Ascending aorta (tissue), 2 donors: ENCODE measurements at places on chromosomes 2 and 18.

DNA sequence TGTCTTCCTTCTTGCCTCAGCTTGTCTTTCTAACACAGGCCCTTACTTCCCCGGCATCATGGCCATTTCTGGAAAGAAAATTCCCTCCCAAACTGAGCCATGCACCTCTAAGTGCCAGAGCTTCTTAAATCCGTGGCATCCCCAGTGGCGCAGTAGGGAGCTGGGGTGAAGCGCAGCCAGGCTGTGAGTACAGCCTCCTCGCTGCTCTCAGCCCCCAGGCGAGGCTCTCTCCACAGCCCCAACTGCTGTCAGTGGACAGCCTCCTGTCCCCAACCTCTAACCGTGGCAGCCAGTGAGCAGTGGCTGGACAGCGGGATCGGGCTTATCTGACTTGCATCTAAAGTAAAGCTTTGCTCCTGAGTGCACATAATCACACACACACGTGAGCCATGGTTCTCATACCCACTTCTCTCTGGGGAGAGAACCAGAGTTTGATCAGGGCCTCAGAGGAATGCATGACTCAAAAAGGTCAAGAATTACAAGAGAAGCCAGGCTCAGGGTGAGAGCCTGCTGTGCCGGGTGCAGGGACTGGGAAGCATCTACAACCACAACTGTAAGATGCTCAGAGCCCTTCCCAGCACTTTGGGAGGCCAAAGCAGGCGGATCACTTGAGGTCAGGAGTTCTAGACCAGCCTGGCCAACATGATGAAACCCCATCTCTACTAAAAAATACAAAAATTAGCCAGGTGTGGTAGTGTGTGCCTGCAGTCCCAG is 50.7 kb downstream of the SFXN5 start:
- no peak overlapping the region for H3K4me3 ChIP-seq
- H3K36me3 ChIP-seq: no peaks in the 10 kb centered on the region
- H3K27ac ChIP-seq: peak overlapping the region; percentile 66
- H3K27me3 ChIP-seq: no peaks in the 10 kb centered on the region
- no peak for DNase-seq

GRCh38 chr2:206783718-206784117 is 18.3 kb downstream of the FASTKD2 start:
- no peak overlapping the region for H3K4me3 ChIP-seq
- DNase-seq: no peak
- H3K4me1 ChIP-seq: no peaks in the 10 kb centered on the region
- H3K27ac ChIP-seq: no peak overlapping the region

DNA sequence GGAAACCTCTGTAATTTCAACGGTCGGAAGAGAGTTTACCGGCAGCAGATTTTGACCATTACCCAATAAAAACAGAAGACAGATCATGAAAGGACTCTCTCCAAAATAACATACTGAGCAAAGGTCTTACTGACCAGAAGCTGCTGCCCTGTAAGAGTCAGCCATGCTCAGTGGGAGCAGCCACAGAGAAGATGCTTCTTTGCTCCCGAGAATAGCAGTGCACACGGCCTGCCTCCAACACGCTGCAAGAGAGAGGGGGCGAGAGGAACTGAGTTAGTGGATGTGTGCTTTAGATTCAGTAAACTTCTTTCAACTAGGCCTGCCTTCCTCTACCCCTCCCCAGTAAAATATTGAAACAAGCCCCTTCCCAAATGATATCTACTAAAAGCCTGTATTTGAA is 103.7 kb downstream of the NCK2 start:
- DNase-seq: no peak
- no peak overlapping the region for H3K4me3 ChIP-seq
- no peaks in the 10 kb centered on the region for H3K4me1 ChIP-seq
- no peaks in the 10 kb centered on the region for H3K36me3 ChIP-seq
- H3K27ac ChIP-seq: no peak overlapping the region

DNA sequence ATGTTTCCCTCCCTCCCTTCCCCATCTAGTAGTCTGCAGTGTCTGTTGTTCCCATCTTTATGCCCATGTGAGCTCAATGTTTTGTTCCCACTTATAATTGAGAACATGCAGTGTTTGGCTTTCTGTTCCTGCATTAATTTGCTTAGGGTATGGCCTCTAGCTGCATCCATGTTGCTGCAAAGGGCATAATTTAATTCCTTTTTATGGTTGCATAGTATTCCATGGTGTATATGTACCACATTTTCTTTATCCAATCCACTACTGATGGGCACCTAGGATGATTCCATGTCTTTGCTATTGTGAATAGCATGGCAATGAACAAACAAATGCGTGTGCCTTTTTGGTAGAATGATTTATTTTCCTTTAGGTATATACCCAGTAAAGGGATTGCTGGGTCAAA is 60.6 kb upstream of the CYP26B1 start:
- no peak for DNase-seq
- no peak overlapping the region for H3K27ac ChIP-seq
- no peaks in the 10 kb centered on the region for H3K27me3 ChIP-seq
- no peaks in the 10 kb centered on the region for H3K36me3 ChIP-seq
- H3K4me1 ChIP-seq: no peaks in the 10 kb centered on the region

DNA sequence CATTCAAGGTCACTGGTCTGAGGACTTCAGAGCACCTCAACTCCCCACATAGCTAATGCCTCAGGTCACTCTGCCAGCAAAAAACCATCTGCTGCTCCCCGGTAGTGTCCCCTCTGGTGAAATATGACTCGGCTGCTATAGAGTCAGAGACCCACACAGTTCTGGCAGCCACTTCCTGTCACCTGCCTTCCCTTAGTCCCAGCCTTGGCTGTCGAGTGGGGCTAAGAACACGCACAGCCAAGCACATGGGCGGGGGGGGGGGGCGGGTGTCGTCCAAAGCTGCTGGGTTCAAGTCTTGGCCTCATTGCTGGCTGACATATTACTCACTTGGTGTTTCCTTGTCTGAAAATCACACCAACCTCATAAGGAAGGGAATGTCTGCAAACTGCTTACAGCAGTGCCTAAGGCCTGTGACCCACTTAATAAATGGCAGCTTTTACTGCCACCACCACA is 37.5 kb downstream of the POLR1A start:
- H3K27me3 ChIP-seq: no peaks in the 10 kb centered on the region
- H3K4me1 ChIP-seq: peaks cover 8% of the 10 kb centered on the region
- DNase-seq: no peak
- H3K27ac ChIP-seq: no peak overlapping the region
- H3K4me3 ChIP-seq: no peak overlapping the region
